T-helper 2 cell (primary cell): ENCODE measurements at places on chromosomes 2 and 18.

- no peak for DNase-seq
Measured at GRCh38 chr18:62572456-62572855, 49.6 kb downstream of the ZCCHC2 start.

- DNase-seq, result no peak
Measured at GRCh38 chr2:1687254-1687653, 57.1 kb downstream of the PXDN start.

- DNase-seq, result no peak
Measured at GRCh38 chr18:78979730-78980278, at the start of gene SALL3. Gene SALL3, plus strand, starts transcription at chr18:78979818. Its CDS starts 457 bp downstream, at chr18:78980275.

DNA sequence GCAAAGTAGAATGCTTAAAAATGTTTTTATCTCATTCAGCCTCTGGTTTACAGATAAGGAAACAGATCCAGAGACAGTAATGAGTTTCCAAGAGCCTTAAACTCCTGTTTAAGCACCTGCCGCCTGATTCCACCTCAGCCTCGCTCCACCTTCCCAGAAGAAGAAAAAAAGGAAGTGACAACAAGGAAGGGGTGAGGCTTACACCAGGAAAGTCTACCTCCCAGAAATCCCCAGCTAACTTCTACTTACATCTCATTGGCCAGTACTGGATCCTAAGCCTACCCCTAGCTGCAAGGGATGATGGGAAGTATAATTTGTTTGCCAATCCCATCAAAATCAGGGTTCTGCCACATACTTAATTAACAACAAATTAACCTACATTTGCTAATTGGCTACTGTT, 15.3 kb upstream of the ARID5A start:
- no peak for DNase-seq

- DNase-seq, result no peak
Measured at GRCh38 chr2:206611736-206612135, 30.6 kb upstream of the FAM237A start.

DNA sequence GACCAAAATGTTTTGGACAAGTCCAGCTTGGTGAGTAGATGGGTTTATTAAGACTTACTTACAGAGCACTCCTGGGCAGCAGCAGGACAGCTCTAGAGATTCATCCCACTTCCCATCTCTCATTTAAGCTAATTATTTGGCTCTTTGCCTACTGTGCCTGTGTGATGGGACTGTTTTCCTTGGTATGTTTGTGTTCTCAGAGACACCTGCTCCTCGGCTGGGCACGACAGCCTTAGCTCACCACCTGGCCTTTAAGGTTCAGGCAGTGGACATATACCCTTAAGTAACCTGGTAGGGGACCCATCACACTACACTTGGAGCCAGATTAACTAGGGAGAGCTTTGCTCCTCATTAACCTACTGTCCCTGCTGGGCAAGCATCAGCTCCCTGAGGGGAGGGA, 41.7 kb upstream of the EFEMP1 start:
- DNase-seq, result no peak

- DNase-seq, result no peak
Measured at GRCh38 chr2:48707466-48707865, 48.1 kb downstream of the LHCGR start.

GRCh38 chr2:209694748-209695147, 76.9 kb upstream of the UNC80 start:
- no peak for DNase-seq

GRCh38 chr2:237572021-237572741, 5.8 kb downstream of the PRLH start:
- DNase-seq, result peak; percentile 52

DNA sequence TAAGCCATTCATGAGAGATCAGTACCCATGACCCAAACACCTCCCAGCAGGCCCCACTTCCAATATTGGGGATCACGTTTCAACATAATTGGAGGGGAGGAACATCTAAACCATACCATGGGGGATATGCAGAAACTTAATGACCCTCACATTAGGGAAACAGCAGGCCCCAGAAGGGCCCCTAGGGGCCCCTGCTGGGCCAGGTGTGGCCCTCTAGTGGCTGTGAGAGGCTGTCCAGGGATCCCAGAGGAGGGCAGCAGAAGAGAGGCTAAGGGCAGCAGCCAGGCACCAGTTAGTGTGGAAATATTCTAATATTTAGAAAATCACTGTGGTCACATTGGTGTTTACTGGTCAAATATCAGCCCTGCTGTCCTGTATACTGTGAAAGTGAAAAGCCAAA, 49.3 kb upstream of the ANKRD44 start:
- DNase-seq, result no peak

DNA sequence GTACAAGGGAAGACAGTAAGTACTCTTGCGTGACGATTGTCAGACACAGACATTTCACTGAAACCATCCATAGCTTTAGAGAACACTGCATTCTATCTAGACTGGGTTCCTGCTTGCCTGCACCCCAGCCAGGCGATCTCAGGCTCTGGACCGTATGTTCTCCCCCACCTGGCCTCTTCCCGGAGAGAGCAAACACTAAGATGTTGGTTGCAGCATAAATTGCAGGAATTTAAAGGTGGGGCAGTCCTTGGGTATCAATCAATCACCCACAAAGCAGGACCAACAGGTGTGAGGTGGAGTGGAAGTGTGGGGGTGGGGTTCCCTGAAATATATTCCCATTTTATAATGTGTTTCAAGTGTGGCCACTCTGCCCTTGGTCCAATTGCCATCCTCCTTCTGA, 103.6 kb upstream of the TGFA start:
- DNase-seq, result no peak

GRCh38 chr2:119724656-119725485, 34.9 kb upstream of the PTPN4 start:
- no peak for DNase-seq

GRCh38 chr18:67590571-67591141, 74.1 kb upstream of the DSEL start:
- no peak for DNase-seq

DNA sequence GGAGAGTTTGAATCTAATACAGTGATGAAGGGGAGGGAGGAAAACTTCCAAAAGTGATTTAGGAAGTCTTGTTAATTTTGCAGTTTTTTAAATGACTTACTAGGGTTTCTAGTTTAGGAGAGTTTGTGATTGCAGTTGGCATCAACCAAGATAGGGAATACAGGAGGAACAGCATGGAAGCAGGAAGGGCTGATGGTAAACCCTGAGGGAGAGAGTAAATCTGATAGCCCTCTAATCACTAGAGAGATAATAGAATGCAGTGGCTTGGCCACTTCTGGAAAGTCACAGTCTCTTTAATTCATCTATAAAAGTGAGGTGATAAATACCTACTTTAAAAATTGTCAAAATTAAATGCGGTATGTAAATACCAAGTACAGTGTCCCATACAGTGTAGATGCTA, 5.6 kb downstream of the YPEL5 start:
- DNase-seq, result no peak

DNA sequence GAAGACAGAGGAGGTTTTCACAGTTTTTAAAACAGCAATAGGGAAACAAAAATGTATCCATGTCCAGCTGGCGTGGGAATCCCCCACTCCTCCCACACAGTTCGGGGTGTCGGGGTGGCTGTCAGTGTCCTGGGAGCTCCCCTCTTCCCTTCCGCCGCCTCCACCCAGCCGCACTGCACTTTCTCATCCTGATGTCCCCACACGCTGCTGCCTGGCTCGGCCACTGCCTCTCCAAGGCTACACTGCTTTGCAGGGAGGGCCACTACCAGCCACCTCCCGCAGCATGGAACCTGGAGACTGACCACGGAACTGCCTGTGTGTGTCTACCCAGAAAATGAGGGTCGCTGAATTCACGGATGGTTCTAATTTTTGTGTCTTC, 138.7 kb upstream of the CTDP1 start:
- no peak for DNase-seq

DNA sequence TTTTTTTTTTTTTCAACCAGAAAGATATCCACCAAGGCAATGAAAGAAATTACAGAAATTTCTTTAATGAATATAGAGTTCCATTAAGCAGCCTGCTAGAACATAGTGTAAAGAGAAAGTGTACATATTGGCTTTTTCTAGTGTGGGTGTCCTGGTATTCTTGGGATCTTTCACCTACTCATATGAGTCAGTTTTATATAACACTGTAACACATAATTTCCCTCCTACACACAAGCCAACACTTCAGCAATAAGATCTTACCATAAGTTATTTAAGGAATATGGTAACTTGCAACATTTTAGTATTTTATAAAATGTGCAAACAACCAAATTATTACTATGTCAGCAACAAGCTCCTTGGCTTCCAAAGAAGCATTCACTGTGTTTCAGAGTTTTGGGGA, 59.9 kb downstream of the ZRANB3 start:
- DNase-seq, result no peak
